Hepatocyte (in vitro differentiated cells): ENCODE measurements at places on chromosomes 2 and 18. TPM values are rescaled to one million over a fixed set of nuclear protein-coding genes. Genes with fewer than 3 reads are reported as not detected.

Gene NT5DC4
- total RNA-seq: 1.2 and 2.7 TPM in 2 replicates

Gene IL1RN
- total RNA-seq: 3.1 and 4.3 TPM in 2 replicates

Gene TNFAIP6
- 9.0 and 13.0 TPM in 2 replicates for total RNA-seq

Gene VIT
- total RNA-seq: 0.33 and 0.76 TPM in 2 replicates
